GM13977 (cell line): ENCODE measurements at places on chromosomes 1 and 21.

GRCh38 chr21:45823100-45823681, 158.4 kb upstream of the COL6A1 start:
- no peak for DNase-seq

- DNase-seq, result no peak
These were observed 53.6 kb upstream of the ADARB1 start for GRCh38 chr21:45020629-45021427.

DNA sequence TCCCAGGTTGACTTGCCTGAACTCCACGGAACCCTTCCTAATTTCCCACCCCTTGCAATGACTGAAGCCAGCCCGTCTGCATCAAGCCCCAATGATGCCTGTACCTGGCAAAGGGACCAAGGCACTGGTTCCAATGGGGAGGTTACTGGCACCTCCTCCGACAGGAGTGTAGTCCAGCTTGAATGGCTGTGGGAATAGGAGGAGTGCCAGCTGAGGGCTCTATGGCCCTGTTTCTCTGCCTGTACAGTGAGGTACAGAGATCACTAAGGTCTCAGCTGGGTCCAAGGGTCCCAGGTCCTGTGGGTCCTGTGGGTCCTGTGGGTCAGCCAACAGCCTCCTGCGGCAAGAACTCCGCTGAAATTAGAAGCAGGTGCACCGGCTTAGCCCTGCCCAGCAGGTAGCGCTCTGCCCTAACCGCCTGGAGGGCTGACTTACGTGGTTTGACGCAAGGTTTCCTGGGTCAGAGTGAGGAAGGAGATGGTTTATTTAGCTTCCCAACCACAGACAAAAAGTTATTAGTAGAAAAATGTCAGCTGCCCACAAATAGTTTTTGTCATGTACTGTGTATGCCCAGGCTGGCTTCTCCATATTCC, 9.9 kb upstream of the SPRR4 start:
- no peak for DNase-seq

DNA sequence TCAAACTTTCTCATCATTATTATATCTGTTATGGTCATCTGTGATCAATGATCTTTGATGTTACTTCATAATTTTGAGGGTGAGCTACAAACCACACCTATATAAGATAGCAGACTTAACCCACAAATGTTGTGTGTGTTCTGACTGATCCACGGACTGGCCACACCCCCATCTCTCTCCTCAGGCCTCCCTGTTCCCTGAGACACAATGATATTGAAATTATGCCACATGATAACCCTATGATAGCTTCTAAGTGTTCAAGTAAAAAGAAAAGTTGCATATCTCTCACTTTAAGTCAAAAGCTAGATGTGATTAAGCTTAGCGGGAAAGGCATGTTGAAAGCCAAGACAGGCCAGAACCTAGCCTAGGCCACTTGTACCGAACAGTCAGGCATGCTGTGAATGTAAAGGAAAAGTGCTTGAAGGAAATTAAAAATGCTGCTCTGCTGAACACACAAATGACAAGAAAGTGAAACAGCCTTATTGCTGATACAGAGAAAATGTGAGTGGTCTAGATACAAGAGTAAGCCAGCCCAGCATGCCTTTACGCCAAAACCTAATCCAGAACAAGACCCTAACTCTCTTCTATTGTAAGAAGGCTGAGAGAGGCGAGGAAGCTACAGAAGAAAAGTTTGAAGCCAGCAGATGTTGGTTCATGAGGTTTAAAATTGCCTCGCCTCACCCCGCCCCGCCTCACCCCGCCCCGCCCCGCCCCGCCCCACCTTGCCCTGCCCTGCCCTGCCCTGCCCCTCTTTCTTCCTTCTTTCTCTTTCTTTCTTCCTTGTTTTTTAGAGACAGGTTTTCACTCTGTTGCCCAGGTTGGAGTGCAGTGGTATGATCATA, 16.5 kb downstream of the CTSS start:
- no peak for DNase-seq

DNA sequence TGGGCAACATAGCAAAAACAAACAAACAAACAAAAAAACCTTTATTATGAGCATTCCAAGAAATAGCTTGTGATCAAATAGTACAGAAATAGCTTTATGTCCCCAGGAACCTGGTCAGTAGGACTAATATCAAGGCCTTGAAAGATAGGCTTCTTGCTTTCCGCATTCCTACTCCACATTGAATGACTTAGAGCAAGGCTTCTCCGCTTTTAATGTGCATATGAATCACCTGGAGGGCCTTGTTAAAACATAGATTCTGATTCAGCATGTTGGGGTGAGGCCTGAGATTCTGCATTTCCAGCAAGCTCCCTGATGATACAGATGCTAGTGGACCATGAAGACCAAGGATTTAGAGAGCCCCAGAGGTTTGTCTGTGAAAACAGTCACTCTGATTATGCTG, 17.4 kb downstream of the PLEKHA6 start:
- no peak for DNase-seq
